AG04450 (cell line): ENCODE measurements at places on chromosomes 3 and 15. TPM values are rescaled to one million over a fixed set of nuclear protein-coding genes. Genes with fewer than 3 reads are reported as not detected.

DNA sequence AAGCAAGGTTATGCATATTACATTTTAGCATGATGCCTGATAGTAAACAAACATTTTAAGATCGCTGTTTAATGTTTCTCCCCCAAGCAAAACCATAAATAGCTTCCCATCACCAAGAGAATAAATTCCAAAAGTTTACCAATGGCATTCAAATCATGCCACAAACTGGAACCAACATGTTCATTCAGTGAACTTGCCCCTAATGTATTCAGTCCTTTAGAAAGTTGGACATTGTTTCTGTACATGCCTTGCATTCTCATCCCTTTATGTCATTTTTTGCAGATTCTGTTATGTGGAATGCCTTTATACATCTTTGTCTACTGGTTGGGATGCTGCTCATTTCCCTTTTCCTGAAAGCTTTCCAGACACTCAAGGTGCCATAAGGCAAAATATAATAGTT, 105.5 kb downstream of the PYDC2 start:
- DNase-seq = no peak

DNA sequence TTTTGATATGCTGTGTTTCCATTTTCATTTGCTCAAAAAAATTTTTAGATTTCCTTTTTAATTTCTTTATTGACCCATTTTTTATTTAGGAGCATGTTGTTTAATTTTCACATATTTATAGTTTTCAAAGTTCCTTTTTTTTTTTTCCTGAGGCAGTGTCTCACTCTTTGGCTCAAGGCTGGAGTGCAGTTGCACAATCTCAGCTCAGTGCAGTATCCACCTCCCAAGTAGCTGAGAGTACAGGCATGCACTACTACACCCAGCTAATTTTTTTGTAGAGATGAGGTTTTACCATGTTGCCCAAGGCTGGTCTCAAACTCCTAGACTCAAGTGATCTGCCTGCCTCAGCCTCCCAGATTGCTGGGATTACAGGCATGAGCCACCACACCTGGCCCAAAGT, 36.2 kb downstream of the PFN2 start:
- peak; percentile 47 for DNase-seq

GRCh38 chr3:81496407-81497104, 264.9 kb downstream of the GBE1 start:
- DNase-seq = no peak

GRCh38 chr3:69239063-69239462, 116.7 kb upstream of the LMOD3 start:
- DNase-seq = no peak

GRCh38 chr3:156098437-156099035, 21.8 kb upstream of the KCNAB1 start:
- no peak for DNase-seq

The STX19 gene
- not detected in 2 replicates for polyA plus RNA-seq

DNA sequence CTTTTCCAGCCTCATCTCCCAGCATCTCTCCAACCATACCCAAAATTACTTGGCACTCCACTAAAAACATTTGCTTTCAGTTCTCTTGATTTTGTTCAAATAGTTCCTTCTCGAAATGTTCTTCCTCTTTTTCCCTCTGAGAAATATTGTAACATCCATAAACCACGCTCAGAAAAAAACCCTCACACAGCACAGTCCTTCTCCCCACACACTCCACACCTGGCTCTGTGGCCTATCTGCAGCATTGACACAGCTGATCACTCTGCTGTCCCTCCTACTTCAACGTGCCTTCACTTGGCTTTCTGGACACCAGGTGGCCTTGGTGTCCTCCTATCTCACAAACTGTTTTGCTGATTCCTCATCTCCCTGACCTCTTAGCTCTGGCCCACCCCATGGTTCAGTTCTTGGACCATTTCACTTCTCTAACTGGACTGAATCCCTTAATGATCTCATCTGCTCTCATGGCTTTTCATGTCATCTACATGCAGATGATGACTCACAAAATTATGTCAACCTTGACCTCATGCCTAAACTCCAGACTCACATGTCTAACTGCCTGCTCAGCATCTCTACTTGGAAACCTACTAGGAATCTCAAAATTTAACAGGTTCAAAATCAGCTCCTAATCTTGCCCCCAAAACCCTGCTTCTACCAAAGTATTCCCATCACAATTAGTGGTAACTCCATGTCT, 93.3 kb downstream of the TRIM42 start:
- DNase-seq = no peak

The CHP1 gene
- polyA plus RNA-seq = 76.5 and 90.1 TPM in 2 replicates

The ANKUB1 gene
- not detected in 2 replicates for polyA plus RNA-seq

The SNURF gene
- polyA plus RNA-seq = 12.0 and 14.3 TPM in 2 replicates

DNA sequence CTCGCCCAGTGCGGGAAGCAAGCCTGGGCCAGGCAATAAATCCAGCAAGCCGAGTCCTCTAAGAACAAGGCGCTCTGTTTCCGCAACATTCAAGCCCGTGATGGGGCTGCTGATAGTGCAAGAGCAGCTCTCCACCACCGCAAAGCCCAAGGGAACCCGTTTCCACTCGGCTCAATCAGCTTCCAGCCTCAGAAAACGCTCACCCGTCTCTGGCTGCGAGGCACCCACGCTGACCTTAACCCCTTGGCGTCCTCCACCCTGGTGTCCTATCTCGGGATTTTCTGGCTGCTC, 17.8 kb downstream of the SPATA12 start:
- no peak for DNase-seq
